ENCODE measurements at places on chromosomes 4 and X. TPM values are rescaled to one million over a fixed set of nuclear protein-coding genes. Genes with fewer than 3 reads are reported as not detected.

DNA sequence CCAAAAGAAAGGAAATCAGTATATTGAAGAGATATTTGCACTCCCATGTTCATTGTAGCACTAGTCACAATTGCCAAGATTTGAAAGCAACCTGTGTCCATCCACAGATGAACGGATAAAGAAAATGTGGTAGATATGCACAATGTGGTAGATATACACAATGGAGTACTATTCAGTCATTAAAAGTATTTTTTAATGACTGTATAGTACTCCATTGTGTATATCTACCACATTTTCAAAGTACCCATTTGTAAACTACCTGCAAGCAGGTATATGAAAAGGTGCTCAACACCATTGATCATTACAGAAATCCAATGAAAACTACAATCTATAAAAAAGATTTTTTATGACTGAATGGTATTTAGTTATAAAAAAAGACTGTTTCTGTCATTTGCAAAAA is 200.4 kb downstream of the UNC5C start:
- DNase-seq: no peak

The PAGE1 gene
- total RNA-seq: not detected

DNA sequence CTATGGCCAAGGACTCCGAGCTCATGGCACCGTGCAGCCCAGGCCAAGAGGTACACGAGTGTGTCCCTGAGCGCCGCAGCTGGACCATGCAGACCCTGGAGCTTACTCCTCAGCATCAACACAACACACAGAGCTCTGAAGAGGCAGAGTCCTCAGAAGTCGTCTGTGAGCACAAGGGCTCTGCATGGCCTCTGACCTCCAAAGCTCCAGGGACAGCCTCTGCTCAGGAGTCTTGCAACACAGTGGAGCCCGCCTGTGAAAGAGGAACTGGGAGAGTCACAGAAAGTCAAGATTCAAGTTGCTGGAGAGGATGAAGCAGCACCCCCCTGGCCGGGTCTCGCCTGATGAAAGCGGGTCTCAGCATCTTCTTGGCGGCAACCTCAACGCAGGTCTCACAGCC is 2.9 kb downstream of the LRPAP1 start:
- no peak for DNase-seq

DNA sequence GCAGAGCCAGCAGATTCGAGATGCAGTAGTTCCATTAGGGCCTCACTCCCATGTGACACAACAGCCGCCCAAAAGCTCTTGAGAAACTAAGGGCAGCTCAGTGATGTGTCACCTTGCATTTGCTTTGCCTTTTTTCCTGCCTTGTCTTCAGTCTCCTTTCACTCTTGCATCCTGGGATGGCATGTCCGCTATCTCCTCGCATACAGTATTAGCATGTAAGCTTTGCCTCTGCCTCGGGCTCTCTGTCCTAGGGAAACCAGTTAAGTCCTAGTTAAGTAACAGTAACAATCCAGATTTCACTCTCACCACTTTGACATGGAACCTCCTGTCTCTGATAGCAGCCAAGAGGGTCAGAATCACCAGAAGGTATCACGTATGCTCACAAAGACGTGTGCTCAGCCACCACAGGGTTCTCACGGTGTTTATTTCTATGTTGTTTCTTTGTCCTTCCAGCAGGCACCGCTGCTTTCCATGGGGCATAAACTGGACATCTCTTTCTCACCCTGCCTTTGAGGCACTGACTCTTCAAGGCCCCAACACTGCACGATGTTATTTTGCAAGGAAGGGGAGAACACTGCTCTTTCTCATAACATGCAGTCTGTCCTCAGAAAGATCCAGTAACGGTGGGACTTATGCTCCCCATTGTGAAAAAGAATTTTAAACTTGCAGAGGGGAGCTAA is 26.7 kb upstream of the SORBS2 start:
- DNase-seq: no peak

The NOX1 gene
- total RNA-seq: not detected

The RNF212 gene
- 3.5 TPM for total RNA-seq

- no peak for DNase-seq
Observed at GRCh38 chrX:78945186-78945912, at the start of gene P2RY10. TSS of gene P2RY10 (plus strand) at chrX:78945391. CDS start at chrX:78960521, 15,130 bp downstream.

- no peak for DNase-seq
Observed at GRCh38 chrX:154599531-154599930, 14.6 kb downstream of the CTAG1A start.

The CT83 gene
- not detected for total RNA-seq

GRCh38 chr4:168919706-168920324 is 90.2 kb downstream of the CBR4 start:
- no peak for DNase-seq

DNA sequence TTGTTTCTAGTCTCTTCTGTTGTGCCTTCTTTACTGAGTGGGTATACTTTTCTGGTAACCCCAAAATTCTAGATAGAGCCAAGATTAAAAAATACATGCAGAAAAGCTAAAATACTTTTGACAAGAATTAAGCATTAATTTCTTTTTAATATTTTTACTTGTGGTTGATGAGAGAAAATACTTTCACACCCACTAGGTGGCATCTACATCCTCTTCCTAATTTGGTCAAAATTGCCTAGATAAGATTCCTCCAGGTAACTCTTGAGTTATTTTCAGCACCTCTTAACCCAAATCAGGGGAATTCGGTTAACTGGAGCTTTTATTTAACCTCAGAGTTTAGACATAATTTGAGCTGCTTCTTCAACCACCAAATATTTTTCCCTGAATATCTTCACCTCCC is 28.4 kb upstream of the COX7B2 start:
- no peak for DNase-seq

- peak; percentile 20 for DNase-seq
Observed at GRCh38 chr4:74054483-74055047, 16.1 kb upstream of the CXCL3 start.

DNA sequence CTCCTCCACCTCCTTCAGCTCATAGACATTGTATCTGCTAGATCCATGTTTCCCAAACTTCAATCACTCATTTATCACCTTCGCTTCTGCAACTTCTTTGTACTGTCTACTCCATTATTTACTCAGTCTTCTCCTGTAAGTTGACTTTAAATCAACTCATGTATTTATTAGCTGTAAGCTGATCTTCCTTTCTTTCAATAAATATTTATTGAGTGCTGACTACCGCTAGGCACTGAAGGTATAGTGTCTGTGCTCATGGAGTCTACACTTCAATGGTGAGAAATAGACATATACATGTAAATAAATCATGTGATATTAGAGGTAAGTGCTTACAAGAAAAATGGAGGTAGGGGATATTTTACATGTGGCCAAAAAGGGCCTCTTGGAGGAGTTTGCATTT is 74.6 kb downstream of the RASL11B start:
- no peak for DNase-seq

The GAGE1 gene
- total RNA-seq: not detected

DNA sequence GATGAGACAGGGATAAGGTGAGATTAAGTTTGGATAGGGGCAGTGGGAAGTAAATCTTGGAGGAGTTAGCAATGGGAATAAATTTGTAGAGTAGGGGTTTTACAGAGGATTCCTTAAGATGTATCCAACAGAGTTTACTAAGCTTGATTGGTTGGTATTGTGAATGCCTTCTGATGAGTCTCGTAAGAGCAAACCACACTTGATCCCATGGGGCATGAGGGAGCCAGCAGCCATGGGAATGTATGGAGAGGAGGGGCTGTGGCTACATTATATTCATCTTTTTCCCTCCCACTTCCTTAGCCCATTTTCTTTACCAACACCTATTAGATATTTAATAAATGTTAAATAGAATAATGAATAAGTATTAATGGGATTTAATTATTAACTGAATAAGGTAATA is 126.6 kb upstream of the NDST3 start:
- DNase-seq: no peak

The SLC39A8 gene
- 18.9 TPM for total RNA-seq

DNA sequence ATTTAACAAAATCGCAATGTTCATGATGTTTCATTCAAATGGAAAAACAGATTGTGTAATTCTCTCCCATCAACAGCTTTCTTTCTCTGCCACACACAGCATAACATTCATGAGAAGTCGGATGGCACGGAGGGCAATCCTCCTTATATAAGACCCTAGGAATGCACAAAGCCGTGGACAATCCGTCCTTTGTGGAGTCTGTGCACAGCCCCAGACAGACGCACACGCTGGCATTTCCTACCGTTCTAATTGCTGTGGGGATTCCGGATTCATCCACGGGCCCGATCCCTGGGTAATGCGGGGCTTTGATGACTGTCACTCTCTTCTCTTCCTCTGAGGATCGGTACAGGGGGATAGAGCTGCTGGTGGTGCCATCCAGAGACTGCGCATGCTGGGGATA is 121.9 kb upstream of the PDLIM3 start:
- no peak for DNase-seq

The PAGE5 gene
- total RNA-seq: not detected

- no peak for DNase-seq
Observed at GRCh38 chr4:42638321-42638720, 18.6 kb downstream of the ATP8A1 start.

DNA sequence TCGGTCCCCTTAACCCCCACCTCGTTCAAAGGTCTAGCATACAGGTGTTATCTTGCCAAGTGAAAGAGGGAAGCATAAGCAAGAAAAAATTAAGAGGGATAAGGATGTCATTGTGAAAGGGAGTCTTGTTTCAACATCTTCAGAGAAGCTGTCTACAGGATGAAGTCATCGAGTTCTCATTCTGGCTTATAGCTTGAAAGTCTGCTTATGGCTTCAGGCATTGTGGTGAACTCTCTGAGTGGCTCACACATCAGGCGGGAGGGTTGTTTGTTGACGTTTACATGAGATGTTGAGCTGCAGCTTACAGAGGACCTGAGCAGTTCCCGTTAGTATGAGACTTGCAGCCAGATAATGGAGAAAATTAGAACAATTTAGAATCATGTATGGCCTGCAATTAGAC is 16.6 kb downstream of the MAGEA9B start:
- no peak for DNase-seq

DNA sequence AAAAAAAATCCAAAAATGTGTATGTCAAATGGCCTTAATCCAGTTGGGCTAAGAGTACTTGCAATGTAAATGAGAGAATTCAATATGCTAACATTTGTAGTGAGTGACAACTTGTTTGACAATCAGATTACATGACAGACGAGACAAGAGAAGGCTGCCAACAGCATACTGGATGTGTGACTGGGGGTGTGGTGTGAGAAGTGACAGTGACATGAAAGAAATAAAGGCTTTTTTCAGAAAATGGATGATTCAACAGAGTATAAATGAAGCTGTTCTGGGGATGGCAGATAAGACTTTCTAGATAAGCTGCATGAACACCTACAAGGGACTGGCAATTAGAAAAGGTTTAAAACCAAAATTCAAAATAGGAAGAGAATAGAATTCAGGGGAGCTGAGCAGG is 143.4 kb downstream of the CENPC start:
- DNase-seq: no peak

The NCBP2L gene
- not detected for total RNA-seq

Data from epithelial cell of proximal tubule (primary cell).